ENCODE measurements at places on chromosomes 4 and X.

DNA sequence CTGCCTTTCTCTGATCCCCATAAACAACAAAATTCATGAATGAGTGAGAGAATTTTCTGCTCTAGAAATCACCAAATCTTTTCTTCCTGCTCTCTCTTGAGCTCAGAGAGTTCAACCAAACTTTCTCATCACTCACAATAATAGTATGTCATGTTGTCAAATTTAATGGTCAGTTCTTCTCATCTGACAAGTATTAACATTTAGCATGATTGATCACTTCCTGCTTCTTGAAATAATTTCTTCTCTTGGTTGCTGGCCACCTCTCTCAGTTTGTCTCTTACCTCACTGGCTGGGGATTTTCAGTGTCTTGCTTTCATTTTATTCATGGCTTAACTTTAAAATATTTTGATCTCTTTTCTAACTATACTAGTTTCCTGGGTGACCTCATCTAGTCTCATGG, 25.5 kb upstream of the FGF5 start:
- DNase-seq, result no peak

DNA sequence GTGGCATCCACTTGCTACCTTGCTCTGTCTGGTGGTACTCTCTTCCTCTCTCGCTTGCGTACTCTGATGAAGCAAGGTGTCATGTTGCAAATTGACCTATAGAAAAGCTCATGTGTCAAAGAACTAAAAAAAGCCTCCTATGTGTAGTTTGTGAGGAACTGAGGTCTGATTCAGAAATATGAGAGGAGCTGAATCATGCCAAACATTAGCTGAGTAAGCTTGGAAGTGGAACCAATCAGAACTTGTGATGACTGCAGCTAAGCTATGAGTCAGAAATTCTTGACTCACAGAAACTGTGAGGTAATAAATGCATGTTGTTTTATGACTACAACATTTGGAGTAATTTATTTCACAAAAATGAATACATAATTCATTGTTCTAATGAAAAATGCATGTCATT, 2138.8 kb downstream of the PCDH7 start:
- no peak for DNase-seq

DNA sequence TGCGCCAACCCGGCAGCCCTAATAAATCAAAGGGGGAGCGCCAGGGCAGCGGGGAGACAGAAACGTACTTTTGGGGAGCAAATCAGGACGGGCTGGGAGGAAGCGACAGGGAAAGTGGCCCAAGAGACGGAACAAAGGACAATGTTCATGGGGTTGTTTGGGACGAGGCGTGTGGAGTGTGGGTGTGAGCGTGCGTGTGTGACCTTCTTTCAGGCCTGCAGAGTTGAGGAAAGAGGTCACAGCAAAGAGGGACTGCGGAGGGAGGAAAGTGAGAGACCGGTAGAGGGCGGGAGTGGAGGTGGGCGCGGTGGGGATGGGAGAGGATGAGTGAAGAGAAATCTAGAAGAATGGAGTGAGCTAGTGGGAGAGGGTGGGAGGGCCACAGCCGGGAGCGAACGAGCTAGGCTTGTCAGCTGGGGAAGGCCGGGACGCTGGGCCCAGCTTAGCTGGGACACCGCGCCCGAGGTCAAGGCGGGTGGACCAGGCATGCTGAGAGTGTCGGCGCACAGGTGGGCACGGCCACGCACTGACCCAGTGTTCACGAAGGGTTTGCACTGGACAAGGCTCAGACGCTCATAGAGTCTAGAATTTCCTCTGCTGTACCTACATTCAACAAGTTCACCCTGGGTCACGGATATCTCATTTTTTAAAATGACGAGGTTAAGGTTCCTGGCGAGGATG, 14.7 kb upstream of the PITX2 start:
- DNase-seq, result no peak

- peak; percentile 3 for DNase-seq
These were observed at the start of gene INPP4B for GRCh38 chr4:142846108-142846728. TSS of gene INPP4B (minus strand) at chr4:142846301.

GRCh38 chr4:19375136-19375804, 876.4 kb upstream of the SLIT2 start:
- DNase-seq, result no peak

- no peak for DNase-seq
These were observed 993.6 kb downstream of the ARAP2 start for GRCh38 chr4:35250761-35251160.

DNA sequence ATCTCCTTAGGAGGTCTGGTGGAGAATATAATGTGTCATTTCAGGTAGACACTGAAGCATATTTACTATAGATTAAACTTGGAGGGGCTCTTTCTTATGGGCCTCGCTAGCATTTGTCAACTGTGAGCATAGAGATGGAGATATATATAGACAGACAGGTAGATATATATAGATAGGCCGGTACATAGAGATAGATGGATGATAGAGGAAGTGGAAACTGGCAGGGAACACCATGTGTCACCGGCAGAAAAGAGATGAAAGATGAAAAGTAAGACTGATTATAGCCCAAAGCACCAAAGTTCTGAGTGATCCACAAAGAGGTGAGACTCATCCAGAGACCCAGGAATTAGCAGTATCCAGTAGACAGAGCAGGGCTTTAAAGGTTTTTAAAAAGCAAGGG, 268.1 kb downstream of the FBXW7 start:
- no peak for DNase-seq

DNA sequence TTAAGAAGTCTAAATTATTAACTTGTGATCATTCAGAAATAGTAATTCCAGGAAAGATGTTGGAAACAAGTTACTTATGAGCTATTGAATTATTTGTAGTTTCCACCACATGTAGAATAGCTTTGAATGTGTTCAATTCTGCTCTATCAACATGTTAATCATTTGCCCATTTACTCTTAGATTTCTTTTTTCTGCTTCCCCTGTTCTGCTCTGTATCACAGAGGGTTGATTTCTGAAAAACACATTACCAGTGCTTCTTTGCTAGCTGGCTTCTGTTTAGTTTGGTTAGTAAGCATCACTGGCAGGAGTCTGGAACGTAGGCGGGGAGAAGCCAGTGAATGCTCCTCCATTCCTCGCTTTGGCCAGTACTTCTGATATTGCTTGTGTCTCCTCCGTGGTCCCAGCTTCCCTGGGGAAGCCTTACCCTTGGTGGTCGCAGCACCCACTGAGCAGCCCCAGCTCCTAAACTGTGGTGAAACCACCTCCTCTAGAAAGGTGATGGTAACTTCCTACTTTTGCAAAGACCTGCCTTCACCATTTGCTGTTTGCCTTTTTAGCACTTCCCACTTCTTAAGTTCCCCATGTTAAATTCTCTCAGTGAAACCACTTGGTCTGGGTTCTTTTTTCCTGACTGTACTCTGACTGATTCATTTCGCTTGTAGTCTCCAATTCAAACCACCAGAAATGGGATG, 40.3 kb upstream of the GALNT7 start:
- DNase-seq, result no peak

GRCh38 chr4:29066861-29067260, 1653.3 kb upstream of the PCDH7 start:
- DNase-seq, result no peak

- no peak for DNase-seq
These were observed 54.5 kb upstream of the FBXW7 start for GRCh38 chr4:152590179-152591031.

GRCh38 chr4:23766344-23766743, 123.5 kb downstream of the PPARGC1A start:
- no peak for DNase-seq

DNA sequence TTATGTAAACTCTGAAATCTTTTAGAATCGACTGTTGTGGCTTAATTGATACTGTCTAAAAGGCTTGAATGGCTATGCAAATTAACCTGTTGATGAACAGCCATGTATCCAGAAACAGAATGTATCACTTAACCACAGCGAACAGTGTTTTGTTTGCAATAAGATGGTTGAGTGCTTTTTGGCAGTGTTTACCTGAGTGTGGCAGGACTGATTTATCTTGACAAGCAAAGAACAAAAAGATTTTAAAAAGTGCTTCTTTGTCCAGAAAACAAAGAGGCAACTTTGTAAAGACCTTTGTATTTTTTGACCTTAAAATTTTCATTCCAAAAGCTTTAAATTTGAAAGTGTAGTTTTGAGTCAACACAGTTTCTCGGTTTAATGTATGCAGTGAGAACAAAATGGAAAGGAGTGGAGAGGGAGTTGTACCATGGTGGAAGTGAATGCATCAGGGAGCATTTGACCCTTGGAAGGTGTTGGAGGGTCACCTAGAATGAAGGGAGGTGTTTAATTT, 18.0 kb downstream of the ARHGAP10 start:
- DNase-seq, result no peak

DNA sequence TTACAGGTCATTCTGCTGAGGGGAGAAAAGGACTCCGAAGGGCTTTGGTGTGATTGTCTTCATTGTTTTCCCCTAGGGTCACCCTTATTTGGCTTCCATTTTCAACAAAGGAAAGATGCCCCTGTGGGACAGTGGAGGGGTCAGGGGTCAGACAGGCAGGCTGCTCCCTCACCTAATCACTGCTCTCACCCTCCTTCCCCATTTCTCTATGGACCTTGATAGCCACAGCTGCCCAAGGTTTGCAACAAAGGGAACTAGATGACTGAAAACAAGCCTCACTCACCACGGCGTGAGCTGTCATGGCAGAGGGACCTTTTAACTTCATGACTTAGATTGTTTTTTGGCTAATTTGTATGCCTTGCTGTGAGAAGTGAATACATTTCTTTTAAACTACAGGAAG, 40.7 kb downstream of the C4orf51 start:
- no peak for DNase-seq

DNA sequence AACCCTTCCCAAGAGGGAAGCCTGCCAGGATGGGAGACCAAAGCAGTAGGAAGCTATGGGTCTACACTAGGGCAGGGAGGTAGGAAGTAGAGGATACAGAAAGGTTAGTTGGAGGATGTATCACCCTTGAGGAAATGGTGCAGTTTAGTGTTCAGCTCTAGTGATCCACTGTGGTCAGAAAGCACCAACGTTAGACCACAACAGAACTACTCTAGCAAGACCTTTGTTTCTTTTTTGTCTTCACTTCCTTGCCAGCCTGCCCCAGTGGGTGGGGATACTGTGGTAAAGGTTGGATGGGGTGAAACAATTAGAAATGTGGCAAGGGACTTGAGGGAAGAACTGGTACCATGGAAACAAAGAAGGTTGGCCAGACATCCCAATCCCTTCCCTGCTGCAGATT, 83.3 kb downstream of the DDIT4L start:
- DNase-seq, result no peak

GRCh38 chr4:117422297-117422696, 336.9 kb upstream of the TRAM1L1 start:
- no peak for DNase-seq

GRCh38 chr4:110787707-110788106, 164.8 kb upstream of the PITX2 start:
- no peak for DNase-seq

GRCh38 chr4:148061795-148062194, 329.9 kb downstream of the ARHGAP10 start:
- no peak for DNase-seq

DNA sequence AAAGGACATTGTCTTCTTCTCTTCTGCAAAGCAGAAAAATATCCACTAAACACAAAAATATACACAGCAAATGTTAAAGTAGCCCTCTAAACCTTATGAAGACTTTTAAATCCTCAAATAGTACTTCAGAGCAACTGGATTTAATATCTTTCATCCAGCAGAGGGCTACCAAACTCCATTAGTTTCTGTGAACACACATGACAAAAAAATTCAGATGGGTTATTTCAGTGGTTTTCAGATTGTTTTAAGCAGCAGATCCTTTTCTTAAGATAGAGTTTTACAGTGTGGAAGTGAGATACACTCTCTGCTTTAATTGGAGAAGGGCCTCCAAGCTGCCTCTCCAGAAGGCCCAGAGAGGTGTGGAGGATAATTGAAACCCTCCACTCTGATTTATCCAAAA, 56.7 kb downstream of the ANK2 start:
- no peak for DNase-seq

GRCh38 chr4:25524663-25525062, 131.0 kb upstream of the SLC34A2 start:
- no peak for DNase-seq

DNA sequence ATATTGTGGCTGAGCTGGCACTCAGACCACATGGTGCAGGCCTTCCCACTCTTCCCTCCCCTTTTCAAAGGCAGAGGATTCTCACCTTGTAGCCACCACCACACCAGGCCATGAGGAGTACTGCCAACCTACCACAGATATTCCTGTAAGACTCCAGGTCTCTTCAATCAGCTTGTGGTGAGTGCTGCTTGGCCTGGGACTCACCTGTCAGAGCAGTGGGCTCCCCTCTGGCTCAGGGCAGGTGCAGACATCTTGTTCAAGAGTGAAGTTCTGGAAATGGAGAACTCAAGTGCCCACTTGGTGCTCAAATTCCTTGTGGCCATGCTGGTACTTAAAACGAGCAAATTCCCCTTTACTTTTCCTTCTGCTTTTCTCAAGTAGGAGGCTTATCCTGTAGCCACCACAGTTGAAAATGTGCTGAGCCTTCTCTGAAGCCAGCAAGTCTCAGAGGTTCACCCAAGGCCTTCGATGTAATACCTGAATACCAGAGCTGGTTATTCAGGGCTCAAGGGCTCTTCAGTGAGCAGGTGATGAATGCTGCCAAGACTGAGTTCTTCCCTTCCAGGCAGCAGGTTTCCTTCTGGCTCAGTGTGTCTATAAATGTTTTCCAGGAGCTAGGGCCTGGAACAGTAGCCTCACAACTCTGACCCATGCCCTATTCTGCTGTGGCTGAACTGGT, 212.9 kb downstream of the TEX13C start:
- no peak for DNase-seq
